ENCODE measurements at places on chromosomes 1 and 21. TPM values are rescaled to one million over a fixed set of nuclear protein-coding genes. Genes with fewer than 3 reads are reported as not detected.

Gene S1PR1
- total RNA-seq = 138 TPM

Gene KRTAP19-4
- not detected for total RNA-seq

Gene ARHGEF16
- total RNA-seq = not detected

DNA sequence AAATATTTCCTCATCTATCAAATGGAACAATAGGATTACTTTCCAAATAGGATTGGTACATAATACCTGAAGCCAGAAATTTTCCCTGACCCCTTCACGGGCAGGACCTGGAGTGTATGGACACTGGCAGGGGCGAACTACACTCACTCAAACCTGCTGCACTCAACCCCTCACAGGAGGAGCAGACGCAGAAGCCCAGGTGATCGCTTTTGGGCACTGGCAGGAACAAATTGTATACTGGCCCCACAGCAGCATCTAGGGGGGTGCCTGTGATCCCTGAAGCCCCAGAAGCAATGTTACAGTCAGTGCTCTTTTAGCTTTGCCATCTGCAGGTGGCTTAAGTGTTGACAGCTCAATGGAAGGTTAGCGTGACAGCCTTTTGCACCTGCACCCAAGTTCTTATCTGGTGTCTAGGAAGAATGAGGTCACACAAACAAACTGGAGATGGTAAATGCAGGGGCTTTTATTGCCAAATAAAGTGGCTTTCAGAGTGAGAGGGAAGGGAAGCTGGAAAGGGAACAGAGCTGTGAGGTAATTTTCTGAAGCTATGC lies 199.2 kb upstream of the NEGR1 start:
- H3K27me3 ChIP-seq = no peaks in the 10 kb centered on the region
- DNase-seq = no peak
- H3K27ac ChIP-seq = no peak overlapping the region
- peaks cover 3% of the 10 kb centered on the region for H3K4me1 ChIP-seq
- H3K4me3 ChIP-seq = no peak overlapping the region

Gene THEM4
- total RNA-seq = 49.7 TPM

GRCh38 chr1:41639332-41639936 lies 155.0 kb upstream of the EDN2 start:
- no peaks in the 10 kb centered on the region for H3K36me3 ChIP-seq
- no peaks in the 10 kb centered on the region for H3K27me3 ChIP-seq
- H3K27ac ChIP-seq = peak overlapping the region; percentile 39
- H3K4me3 ChIP-seq = peak overlapping the region; percentile 51

Gene CFHR2
- total RNA-seq = not detected

Data from activated naive CD8-positive, alpha-beta T cell treated with anti-CD3 and anti-CD28 coated beads, Interleukin-2, amount 10 ng/mL, durations not matched to agents 7 days and 5 days (primary cell).